Activated CD8-positive, alpha-beta memory T cell treated with anti-CD3 and anti-CD28 coated beads for 1 hour (primary cell): ENCODE measurements at places on chromosomes 16 and 17.

DNA sequence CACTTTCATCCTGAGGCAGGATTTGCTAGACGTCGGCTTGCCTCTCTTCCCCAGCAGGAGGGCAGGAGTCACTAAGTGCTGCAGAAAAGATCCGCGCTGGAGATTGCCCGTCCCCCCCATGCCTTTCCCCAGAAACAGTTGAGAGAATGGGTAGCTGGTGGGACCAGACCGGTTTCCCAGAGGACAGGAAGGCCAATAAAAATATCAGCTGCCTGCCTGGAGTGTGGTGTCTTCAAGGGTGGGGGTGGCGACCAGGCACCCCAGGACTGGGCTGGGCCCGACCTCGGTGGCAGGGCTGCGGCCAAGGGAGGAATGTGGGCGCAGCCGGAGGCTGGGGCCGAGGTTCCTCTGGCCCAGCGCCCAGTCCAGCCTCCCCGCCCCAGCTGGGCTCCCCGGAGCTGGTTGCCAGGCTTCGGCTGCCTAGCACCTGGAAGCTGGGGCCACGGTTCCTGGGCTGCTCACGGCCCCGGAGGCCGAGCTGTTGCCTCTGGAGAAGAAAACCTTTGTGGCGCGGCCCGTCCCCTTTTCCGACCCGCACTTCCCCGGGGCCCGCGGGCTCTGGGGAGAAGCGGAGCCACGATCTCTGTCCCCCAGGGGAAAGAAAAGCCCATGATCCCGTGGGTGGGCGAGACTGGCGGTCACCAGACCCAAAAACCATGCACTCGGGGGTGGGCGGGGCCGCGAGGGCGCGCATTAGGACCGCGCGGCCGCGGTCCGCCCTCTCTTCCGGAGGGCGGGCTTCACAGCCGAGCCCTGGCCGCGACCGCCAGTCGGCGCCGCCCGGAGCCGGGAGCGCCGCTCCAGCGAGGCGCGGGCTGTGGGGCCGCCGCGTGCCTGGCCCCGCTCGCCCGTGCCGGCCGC lies at the start of gene TRAF4:
TRAF4 (plus strand) TSS at position 769 of the 861 bp plus-strand sequence. CDS start 102 bp downstream, outside the sequence.
- DNase-seq, result no peak

GRCh38 chr16:89827383-89828198 lies 684 bp upstream of the SPIRE2 start:
- no peak for DNase-seq

- DNase-seq, result no peak
Measured at GRCh38 chr17:2881295-2881694, 85.1 kb downstream of the RAP1GAP2 start.

DNA sequence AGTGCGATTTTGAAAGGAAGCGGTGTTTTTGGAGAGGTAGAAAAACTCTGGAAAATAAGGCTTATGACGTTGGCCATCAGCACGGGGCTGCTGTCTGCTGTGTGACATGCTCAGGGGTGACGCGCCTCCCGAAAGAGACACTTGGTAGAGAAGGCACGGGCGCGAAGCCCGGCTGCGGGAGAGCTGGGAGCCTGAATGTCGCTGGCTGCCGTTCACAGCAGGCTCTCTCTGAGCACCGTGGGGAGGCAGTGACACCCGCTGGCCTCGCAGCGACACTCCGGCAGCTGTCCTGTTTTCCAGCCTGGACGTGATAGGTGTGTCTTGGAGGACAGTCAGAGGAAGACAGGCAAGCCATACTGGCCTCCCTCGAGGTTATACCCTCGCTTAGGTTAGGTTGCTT lies 759.1 kb upstream of the RBFOX1 start:
- no peak for DNase-seq

- no peak for DNase-seq
Measured at GRCh38 chr17:57046749-57047148, 38.3 kb upstream of the AKAP1 start.

GRCh38 chr17:17710728-17711541 lies 29.7 kb downstream of the RAI1 start:
- DNase-seq, result no peak

GRCh38 chr17:19303367-19303776 lies 59.2 kb downstream of the B9D1 start:
- DNase-seq, result no peak

- DNase-seq, result no peak
Measured at GRCh38 chr16:4865231-4865860, 18.1 kb downstream of the UBN1 start.

GRCh38 chr16:12703935-12704334 lies 99.8 kb downstream of the CPPED1 start:
- no peak for DNase-seq

- no peak for DNase-seq
Measured at GRCh38 chr16:12535535-12536411, 267.9 kb downstream of the CPPED1 start.

GRCh38 chr17:50920041-50920410 lies 53.9 kb upstream of the TOB1 start:
- DNase-seq, result no peak

GRCh38 chr17:78745407-78746088 lies 36.5 kb downstream of the CYTH1 start:
- peak; percentile 27 for DNase-seq

GRCh38 chr17:43528988-43529814 lies 16.9 kb downstream of the ETV4 start:
- no peak for DNase-seq

DNA sequence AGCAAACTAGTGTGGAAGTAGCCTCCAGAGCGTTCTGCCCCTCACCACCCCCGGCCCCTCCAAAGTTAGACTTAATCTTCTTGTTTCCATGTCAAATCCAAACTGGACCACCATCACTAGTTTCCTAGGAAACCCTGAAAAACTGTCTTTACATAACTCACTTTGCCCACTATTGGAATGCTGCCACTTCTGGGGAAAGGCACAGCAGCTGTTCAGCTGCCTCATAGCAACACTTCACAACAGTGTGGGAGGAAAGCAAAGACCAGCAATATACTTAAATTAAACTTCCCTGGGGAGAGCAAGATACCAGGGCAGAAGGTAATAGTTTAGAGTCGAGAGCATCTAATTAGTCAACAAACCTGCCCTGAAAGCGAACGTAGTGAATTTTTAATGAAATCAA lies 452.2 kb downstream of the KCNJ2 start:
- no peak for DNase-seq

DNA sequence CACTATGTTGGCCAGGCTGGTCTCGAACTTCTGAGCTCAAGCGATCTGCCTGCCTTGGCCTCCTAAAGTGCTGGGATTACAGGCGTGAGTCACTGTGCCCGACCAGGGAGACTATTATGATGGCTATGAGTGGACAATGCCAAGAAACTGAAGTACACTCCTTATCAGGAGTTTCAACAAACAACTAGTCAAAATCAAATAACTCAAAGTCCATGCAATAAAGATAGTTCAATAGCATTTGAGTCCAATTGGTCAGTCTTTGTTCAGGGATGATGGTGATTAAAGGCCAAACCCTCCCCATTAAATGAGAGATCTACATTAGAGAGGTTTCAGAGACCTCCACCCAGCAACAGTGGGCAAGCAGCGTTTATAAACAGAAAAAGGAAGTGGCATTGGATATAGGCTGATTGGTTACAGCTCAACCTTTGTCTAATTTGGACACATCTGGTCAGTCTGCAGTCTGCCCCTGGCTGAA lies 8.0 kb downstream of the CHST5 start:
- no peak for DNase-seq

GRCh38 chr16:946048-946395 lies 24.8 kb downstream of the LMF1 start:
- no peak for DNase-seq

- DNase-seq, result no peak
Measured at GRCh38 chr17:47905221-47905733, 9.2 kb downstream of the SP2 start.

DNA sequence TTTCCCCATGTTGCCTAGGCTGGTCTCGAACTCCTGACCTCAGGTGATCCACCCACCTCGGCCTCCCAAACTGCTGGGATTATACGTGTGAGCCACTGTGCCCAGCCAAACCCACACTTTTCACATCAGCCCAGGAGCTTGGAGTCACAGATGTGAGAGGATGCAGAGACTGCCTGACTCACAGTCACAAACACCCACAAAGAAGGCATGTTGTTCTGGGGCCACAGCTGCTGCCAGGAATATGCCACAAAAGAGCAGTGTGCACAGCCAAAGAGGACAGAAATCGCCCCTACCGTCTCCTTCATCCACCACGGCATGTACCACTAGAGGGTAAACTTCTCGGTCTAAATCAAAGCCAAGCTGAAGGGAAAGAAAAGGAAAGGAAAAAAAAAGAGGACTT lies 25.1 kb upstream of the FOXJ1 start:
- DNase-seq, result no peak

DNA sequence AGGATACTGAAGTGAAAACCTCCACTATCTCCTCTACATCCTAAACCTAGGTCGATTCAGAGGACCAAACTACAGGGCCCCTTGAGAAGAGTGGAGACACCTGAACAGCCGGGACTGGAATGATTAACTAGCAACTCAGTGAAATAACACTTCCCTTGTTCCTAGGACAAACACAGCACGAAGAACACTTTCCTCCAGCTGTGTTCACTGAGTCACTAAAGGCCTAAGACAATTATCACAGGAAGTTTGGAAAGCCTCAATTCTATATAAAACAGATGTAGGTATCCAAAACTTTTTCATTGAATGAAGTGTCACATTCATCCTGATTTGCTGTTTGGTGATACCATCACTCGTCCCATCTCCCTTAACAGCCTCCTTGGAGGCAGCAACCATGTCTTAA lies 15.5 kb upstream of the CUEDC1 start:
- DNase-seq, result no peak

DNA sequence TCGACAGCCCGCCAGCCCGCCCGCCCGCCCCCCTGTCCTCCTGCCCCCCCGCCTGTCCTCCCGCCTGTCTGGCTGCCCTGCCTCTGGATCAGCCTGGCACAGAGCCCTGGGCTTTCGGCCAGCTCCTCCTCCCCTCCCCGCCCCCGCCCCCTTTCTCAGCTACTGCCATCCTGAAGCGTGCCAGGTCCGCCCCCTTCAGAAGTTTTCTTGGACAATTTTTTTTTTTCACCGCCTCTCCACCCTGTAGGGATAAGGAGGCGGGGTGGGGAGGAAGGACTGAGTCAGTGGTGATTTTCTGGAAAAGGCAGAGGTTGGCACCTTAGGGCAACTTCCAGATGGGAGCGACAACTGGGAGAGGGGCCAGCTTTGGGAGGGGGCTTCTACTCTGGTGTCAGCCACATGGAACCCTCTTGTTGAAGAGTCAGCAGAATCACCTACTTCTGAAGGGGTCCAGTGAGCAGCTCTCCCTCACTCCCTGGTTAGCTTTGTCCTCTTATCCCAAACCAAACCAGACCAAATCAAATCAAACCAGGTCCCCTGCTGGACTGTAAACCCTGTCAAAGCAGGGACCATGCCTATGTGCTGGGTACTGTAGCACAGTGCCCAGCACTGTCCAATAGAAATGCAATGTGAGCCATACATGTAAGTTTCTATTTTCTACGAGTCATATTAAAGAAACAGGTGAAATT lies 19.7 kb downstream of the IGF2BP1 start:
- DNase-seq, result no peak

DNA sequence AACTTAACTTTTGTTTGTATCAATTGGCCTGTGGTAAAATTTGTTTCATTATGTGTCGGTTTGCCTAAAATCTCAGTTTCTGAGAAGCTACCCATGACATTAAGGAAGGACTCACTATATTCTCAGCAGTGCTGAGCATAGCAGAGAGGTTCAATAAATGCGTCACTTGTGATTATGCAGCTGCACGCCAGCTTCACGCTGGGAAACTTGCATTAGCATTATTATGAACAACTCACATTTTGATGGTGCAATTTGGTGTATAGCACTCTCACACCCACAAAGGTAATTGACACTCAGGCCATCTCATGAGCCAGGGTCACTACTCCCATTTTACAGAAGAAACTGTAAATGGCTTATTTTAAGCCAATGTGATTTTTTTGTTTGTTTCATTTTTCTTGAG lies 80.6 kb upstream of the SALL1 start:
- DNase-seq, result no peak

- DNase-seq, result no peak
Measured at GRCh38 chr17:37547986-37548385, 58.3 kb downstream of the DUSP14 start.

DNA sequence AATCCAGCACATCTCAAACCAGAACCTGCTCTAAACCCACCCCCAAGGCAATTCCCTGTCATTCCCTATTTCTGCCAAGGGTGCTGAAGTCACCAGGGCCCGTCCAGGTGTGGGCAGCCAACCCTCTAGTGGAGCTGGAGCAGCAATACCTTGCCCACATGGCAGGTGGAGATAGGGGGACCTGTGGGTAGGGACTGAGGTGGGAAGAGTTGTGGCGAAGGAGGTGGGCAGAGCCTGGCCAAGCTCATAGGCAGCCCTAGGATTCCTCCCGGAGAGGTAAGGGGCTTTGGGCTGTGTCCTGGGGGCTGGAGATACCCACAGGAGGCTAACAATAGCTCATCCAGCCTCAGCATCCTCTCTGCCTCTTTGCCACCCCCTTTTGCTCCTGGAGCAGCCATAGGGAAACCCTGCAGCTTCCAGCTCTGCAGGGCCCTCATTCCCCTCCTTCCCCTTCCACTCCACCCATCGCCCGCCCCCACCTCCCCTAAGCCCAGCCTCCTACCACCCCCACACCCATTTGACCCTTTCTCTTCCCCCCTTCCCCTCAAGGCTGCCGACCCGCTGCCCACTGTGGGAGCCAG lies 30.4 kb upstream of the CRHR1 start:
- no peak for DNase-seq

DNA sequence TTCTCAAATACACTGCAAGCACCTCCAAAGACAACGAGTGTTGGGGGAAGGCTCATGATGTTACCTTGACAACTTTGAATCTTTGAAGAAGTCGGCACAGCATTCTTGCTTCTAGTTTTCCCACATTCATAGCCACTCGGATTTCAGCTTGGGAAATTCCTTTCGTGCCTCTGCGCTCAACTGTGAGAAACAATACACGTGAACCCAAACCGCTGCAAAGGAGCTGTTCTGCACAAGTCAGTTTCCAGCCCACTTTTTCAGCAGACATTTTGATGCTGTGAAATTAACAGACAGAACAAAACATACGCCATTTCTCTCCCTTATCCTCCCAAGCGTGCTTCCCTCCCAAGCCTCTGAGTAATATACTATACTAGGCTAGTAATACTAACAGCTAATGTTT lies 41.2 kb downstream of the GTF3C1 start:
- DNase-seq, result no peak

DNA sequence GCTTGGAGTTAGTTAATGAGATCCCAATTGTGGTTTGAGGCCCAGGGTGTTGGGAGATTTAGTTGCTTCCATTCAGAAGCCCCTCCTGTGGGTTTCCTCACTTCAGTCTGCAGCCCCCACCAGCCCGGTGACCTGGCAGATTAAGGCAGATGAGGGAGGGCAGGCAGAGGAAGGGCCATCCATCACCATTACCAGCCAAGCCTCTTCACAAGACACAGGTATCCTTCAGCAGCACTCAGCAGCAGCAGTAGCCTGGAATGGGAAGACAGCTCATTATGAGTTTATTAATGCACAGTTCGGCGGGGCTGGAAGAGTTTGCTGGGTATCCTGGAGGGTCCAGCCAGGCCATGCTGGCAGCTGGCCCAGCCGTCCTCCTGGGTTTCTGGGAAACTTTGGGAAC lies 90.0 kb upstream of the GPRC5B start:
- no peak for DNase-seq

DNA sequence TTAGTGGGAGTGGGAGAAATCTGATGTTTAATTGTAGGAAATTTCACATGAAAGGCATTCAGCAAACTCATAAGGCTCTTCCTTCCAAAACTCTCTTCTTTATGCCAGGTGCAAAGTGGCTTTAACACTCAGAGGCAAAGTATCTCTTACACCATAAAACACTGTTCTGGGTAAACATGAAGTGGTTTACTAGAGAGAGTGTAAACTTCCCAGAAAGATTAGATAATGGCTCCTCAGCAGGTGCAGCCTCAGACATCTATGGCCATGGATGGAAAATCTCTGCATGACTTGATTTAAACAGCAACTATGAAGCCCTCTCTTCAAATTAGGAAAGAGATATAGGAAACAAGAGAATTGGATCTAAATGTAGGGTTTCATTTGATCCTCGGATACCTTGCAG lies 583.1 kb upstream of the SALL1 start:
- DNase-seq, result no peak
